ENCODE measurements at places on chromosomes 13 and 19. TPM values are rescaled to one million over a fixed set of nuclear protein-coding genes. Genes with fewer than 3 reads are reported as not detected.

Gene SLC25A41
- 0.63 TPM for total RNA-seq

Gene GSX1
- not detected for total RNA-seq

Gene ITGBL1
- total RNA-seq: 72.8 TPM

Gene ZNF723
- not detected for total RNA-seq

Gene FCAR
- total RNA-seq: not detected

Measured in tibial nerve (tissue), 4 donors.